ENCODE measurements at places on chromosomes 11 and 22. TPM values are rescaled to one million over a fixed set of nuclear protein-coding genes. Genes with fewer than 3 reads are reported as not detected.

PNPLA5 gene
- not detected for total RNA-seq

CBLIF gene
- total RNA-seq: not detected

CNGA4 gene
- total RNA-seq: 5.6 TPM

CCDC89 gene
- 3.1 TPM for total RNA-seq

HEPACAM gene
- not detected for total RNA-seq

MIOX gene
- not detected for total RNA-seq

PRR5L gene
- 10.4 TPM for total RNA-seq

DNAJB7 gene
- not detected for total RNA-seq

MMP27 gene
- total RNA-seq: not detected

FXYD2 gene
- total RNA-seq: 2.9 TPM

DNA sequence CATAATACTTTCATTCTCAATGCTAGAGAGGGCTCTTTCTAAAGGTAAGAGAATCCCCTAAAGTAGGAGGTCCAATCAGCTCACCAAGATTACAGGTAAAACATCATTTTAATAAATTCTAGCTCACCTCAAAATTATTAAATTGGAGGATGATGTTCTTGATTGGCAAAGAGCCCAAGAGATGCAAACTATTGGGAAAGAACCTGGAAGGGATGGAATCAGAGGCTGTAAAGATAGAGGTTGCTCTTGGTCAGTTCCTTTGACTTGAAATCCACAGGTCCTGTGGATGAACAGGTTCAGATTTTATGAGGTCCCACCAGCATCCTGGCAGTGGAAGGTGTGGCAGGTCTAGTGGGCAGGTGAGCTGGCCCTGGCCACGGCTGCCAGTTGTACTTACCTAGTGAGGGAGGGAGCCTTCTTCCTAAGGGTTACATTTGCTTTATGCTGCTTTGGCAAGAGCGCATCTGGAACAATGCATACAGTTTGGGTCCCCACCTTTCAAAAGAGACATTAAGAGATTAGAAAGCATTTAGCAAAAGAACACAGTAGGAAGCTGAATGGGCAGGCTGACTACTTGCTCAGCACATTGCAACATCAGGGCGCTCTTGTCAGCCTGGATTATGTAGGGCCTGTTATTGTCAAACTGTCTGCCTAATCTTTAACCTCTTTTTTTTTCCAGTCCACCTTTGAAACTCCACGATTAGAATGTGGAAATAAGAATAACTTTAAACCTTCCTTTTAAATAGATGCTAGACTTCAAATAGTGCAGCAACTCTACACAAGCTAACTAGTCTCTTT, 97.0 kb downstream of the RDX start:
- no peaks in the 10 kb centered on the region for H3K27me3 ChIP-seq
- H3K4me1 ChIP-seq: no peaks in the 10 kb centered on the region
- H3K27ac ChIP-seq: no peak overlapping the region
- no peak overlapping the region for H3K4me3 ChIP-seq

DNA sequence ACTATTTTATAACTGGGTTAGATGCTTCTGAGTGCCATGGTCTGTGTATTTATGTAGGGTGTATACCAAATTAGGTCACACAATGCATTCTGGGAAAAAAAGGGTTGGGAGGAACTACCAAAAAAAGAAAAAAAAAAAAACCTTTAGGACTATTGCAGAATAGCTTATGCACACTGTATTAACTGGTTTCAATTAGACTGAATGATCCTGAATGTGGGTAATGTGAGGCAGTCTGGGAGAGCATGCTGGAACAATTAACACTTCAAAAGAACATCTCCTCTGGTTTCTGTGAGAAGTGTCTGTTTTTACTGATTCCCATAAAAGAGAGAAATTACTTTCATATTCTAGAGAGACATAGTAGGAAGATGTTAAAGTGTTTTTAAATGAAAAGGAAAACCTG, 521.3 kb downstream of the DLG2 start:
- no peak overlapping the region for H3K4me3 ChIP-seq
- no peaks in the 10 kb centered on the region for H3K4me1 ChIP-seq
- no peak for DNase-seq
- no peaks in the 10 kb centered on the region for H3K27me3 ChIP-seq

GRCh38 chr11:125167954-125168835, 3.6 kb downstream of the PKNOX2 start:
- no peaks in the 10 kb centered on the region for H3K27me3 ChIP-seq
- H3K4me3 ChIP-seq: no peak overlapping the region
- DNase-seq: peak; percentile 81
- peaks cover 13% of the 10 kb centered on the region for H3K4me1 ChIP-seq
- no peaks in the 10 kb centered on the region for H3K36me3 ChIP-seq

GRCh38 chr22:47031628-47031915, 269.1 kb downstream of the TBC1D22A start:
- H3K27ac ChIP-seq: no peak overlapping the region
- H3K36me3 ChIP-seq: no peaks in the 10 kb centered on the region
- no peak for DNase-seq
- H3K4me3 ChIP-seq: no peak overlapping the region

- peaks cover 14% of the 10 kb centered on the region for H3K36me3 ChIP-seq
- no peaks in the 10 kb centered on the region for H3K4me1 ChIP-seq
- H3K27me3 ChIP-seq: no peaks in the 10 kb centered on the region
These were observed 153.3 kb downstream of the SWAP70 start for GRCh38 chr11:9817191-9817590.

GRCh38 chr11:70568035-70568813, 169.9 kb downstream of the CTTN start:
- H3K4me1 ChIP-seq: no peaks in the 10 kb centered on the region
- H3K27ac ChIP-seq: peak overlapping the region; percentile 55
- no peak overlapping the region for H3K4me3 ChIP-seq
- no peaks in the 10 kb centered on the region for H3K36me3 ChIP-seq

DNA sequence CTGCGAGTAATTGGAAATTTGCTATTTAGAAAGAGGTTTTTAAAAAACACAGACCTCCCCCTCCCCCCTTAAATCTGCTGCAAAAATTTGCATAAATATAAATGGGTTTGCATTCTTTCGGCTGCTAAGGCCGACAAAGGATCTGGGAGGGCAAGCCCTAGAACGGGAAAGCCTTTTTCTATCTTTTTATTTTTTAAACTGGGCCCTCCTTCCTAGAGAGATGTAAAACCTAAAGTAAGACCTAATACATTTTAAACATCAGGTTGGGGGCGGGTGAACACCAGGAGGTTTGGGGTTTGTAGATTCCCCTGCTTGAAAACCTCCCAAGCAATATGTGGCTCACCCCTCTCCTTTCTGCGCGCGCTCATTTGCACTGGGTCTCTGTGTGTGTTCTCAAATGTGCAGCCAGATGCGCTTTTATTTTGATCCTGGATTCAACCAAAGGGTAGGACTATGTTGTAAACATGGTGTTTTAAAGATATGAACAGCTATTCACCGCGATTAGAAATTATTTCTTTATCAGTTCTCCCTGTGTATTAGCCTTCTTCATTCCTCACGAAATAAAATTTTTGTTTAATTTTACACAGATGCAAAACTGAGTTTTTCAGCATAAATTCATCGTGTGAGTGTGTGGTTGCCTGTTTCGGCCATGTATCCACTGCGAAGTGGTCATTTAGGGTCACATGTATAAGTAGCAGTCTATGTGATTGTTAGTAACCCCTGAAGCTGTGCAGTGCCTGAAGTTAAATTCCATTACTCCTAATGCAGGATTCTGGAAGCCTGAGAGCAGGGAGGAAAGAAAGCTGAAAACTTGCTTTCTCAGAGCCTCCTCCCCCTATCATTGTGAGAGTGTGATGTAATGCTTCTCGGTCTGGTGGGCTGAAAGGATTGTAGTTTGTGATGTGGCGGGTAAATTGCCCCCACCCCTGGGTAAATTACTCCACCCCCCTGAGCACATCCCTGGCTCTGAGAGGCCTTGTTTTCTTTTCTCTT, 988 bp downstream of the TNRC6B start:
- H3K27ac ChIP-seq: peak overlapping the region; percentile 92
- no peaks in the 10 kb centered on the region for H3K27me3 ChIP-seq
- H3K4me3 ChIP-seq: peak overlapping the region; percentile 52
- H3K36me3 ChIP-seq: peaks cover 1% of the 10 kb centered on the region
- peak; percentile 66 for DNase-seq

- H3K4me1 ChIP-seq: peaks cover 22% of the 10 kb centered on the region
- H3K27ac ChIP-seq: no peak overlapping the region
- no peaks in the 10 kb centered on the region for H3K27me3 ChIP-seq
- no peaks in the 10 kb centered on the region for H3K36me3 ChIP-seq
These were observed 13.9 kb upstream of the TXNRD2 start for GRCh38 chr22:19955241-19956128.

DNA sequence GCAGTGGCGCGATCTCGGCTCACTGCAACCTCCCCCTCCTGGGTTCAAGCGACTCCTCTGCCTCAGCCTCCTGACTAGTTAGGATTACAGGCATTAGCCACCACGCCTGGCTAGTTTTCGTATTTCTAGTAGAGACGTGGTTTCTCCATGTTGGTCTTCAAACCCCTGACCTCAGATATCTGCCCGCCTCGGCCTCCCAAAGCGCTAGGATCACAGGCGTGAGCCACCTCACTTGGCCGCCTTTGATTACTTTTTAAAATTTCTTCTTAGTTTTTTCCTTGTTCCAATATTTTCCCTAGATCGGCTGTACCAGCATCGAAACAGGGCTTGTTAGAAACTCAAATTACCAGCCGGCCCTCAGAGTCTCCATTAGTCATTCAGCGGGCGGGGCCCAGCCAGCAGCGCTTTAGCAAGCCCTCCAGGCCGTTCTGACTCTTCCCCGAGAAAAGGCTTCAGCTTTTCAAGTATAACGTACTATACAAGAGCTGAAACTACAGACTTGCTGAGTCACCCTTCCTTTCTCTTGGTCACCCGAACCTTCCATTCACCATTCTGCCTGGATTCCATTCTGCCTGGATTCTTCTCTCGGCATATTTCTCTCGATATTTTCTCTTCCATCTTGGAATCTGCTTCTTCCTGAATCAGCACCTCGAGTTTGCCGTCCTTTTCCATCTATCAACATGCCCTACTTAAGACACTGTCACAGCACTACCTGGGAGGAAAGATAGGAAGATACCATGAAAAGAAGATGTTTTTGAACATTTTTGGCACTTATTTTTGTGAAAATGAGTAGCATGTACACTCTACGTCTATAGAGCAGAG, 6.7 kb upstream of the CAPRIN1 start:
- no peak overlapping the region for H3K4me3 ChIP-seq
- H3K27ac ChIP-seq: no peak overlapping the region
- DNase-seq: no peak
- peaks cover 2% of the 10 kb centered on the region for H3K4me1 ChIP-seq
- no peaks in the 10 kb centered on the region for H3K36me3 ChIP-seq

DNA sequence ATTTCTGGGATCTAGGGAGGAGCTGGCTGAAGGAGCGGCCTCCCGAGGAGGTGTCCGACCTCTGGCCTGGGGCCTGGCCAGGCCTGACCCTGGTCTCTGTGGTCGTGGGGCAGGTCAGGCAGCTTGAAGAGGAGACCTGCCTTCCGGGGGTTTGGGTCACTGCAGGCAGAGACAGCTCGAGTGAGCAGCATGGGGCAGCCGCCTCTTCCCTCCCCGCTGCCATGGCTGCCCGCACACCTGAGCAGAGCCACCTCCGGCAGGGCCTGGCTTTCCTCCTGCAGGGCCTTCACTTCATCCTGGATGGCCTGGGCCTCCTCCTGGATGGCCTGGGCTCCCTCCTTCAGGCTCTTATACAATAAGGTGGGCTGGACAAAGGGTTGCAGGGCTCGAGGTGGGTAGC, 8.0 kb upstream of the NAALADL1 start:
- H3K27me3 ChIP-seq: no peaks in the 10 kb centered on the region
- no peak overlapping the region for H3K4me3 ChIP-seq
- H3K36me3 ChIP-seq: no peaks in the 10 kb centered on the region
- no peaks in the 10 kb centered on the region for H3K4me1 ChIP-seq
- no peak for DNase-seq

DNA sequence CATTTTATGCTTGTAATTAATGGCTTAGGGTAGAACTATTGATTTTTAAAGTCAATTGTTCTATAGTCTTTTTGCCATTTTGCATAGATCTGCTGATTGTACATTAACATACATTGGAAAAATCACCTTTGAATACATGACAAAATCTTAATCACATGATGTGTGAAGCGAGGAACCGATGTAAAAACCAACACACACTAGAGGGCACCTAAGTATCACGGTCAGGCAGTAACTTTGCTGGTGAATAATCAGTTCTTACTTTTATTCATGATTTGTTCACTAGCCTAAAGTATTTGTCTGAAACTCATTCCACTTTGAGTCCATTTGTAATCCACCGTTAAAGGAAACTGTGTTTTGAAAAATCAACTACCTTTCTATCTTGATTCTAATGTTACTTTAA, 28.2 kb downstream of the JHY start:
- no peak for DNase-seq
- no peaks in the 10 kb centered on the region for H3K27me3 ChIP-seq
- no peaks in the 10 kb centered on the region for H3K36me3 ChIP-seq

GRCh38 chr11:75633409-75634066, 35.3 kb downstream of the MAP6 start:
- no peak overlapping the region for H3K4me3 ChIP-seq
- DNase-seq: no peak
- H3K27me3 ChIP-seq: no peaks in the 10 kb centered on the region
- peaks cover 2% of the 10 kb centered on the region for H3K4me1 ChIP-seq

GRCh38 chr22:30855677-30856518, 112.7 kb downstream of the MORC2 start:
- no peak for DNase-seq
- H3K36me3 ChIP-seq: no peaks in the 10 kb centered on the region
- H3K4me1 ChIP-seq: peaks cover 12% of the 10 kb centered on the region
- H3K27me3 ChIP-seq: no peaks in the 10 kb centered on the region
- no peak overlapping the region for H3K27ac ChIP-seq
- no peak overlapping the region for H3K4me3 ChIP-seq

GRCh38 chr11:32947978-32948377, 55.4 kb downstream of the QSER1 start:
- no peak for DNase-seq
- H3K4me3 ChIP-seq: no peak overlapping the region
- peaks cover 6% of the 10 kb centered on the region for H3K36me3 ChIP-seq

- peaks cover 10% of the 10 kb centered on the region for H3K4me1 ChIP-seq
- H3K4me3 ChIP-seq: no peak overlapping the region
- DNase-seq: peak; percentile 36
- H3K27me3 ChIP-seq: no peaks in the 10 kb centered on the region
These were observed 132.2 kb upstream of the SESN3 start for GRCh38 chr11:95363164-95363563.

- no peaks in the 10 kb centered on the region for H3K27me3 ChIP-seq
- no peak overlapping the region for H3K27ac ChIP-seq
- DNase-seq: no peak
- H3K4me1 ChIP-seq: no peaks in the 10 kb centered on the region
These were observed 25.4 kb downstream of the MMP20 start for GRCh38 chr11:102599642-102600261.

DNA sequence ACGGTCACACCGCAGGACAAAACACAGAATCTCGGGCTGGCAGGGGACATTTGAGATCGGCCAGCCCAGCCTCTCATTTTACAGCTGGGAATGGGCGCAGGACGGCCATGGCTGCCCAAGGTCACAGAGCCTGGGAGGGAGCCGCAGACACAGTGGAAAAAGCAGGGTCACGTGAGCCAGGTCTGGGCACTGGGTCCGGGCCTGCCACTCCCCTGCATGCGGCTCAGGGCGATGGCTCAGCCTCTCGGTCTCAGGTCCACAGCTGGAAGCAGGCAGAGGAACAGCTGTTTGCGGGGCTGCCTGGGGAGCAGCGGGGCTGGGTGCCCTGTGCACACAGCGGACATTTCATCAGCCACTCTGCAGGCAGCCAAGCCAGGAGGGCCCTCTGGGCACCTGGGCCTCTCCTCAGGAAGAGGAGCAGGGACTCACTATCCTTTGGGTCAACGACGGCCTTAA, 10.4 kb upstream of the PPARA start:
- no peak overlapping the region for H3K4me3 ChIP-seq
- DNase-seq: no peak
- H3K27ac ChIP-seq: peak overlapping the region; percentile 62
- no peaks in the 10 kb centered on the region for H3K36me3 ChIP-seq
